ENCODE measurements at places on chromosomes 1 and 21.

GRCh38 chr1:86618358-86618757, 71.5 kb downstream of the CLCA4 start:
- no peak for DNase-seq

DNA sequence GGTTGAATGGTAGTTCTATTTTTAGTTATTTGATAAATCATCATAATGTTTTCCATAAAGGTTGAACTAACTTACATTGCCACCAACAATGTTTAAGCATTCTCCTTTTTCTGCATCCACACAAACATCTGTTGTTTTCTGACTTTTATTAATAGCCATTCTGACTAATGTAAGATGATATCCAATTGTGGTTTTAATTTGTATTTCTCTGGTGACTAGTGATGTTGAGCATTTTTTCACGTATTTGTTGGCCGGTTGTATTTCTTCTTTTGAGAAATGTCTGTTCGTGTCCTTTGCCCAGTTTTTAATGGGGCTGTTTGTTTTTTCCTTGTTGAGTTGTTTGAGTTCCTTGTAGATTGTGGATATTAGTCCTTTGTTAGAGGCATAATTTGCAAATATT, 24.6 kb upstream of the SLC35F3 start:
- DNase-seq = no peak

- no peak for DNase-seq
Measured at GRCh38 chr1:9844106-9844505, 20.3 kb upstream of the CLSTN1 start.

DNA sequence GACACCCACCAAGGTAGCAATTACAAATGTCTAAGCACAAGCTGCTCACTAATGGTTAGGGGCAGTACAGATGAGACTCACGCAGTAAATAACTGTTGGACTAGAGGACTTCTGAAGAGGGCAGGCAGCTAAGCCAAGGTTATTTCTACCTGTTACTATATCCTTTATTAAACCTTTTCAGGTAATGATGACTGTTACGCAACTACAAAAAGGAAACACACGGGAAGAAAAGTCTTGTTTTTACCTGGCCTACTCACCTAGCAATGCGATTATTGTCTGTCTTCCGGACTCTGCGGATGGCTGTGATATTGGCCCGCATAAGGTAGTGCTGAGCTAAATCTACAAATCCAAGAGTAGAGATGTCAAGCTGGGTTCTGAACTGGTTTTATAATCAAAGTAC, 17.8 kb upstream of the VHLL start:
- no peak for DNase-seq

All from brain microvascular endothelial cell (primary cell).